GM12878 (cell line): ENCODE measurements at places on chromosomes 2 and 18.

GRCh38 chr18:13625843-13626543 is 100.4 kb downstream of the FAM210A start:
- no peak for DNase-seq

DNA sequence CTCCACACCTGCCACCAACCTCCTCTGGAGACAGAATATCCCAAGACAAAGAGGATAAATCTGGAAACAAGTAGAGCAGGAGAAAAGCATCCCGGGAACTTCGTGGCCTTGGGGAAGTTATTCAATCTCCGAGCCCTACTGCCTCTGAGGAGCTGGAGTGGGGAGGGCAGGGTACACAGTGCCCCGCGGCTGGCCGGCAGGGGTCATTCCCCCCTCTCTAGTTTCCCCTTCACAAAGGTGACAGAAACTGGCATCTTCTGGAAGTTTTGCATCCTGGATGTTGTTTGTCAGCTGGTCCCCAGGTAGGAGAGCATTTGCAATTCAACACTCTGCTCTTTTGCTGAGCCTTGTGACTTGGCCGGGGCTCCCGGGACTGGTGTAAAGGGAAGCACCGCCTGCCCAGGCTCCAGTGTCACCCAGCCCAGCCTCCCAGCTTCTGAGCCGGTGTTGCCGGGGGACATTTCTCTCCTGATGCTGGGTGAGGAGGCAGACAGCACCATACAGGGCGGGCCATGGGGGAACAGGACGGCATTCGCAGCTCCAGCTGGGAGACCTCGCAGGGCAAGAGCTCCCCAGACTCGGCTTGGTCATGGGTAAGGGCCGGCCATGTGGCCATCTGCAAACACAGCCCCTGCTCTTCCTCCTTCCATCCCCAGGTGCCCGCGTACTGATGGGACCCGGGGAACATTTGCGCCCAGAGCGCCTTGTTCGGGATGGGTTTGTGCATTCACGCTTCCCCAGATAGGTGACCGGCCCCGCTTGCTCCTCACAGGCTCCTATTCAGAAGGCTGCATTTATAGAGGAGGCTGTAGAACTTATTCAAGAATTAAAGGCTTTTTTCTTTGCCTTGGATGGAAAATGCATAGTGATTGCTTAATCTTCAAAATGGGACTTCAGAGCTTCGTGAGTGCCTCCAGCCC is 7.4 kb upstream of the NTSR2 start:
- no peak for DNase-seq

GRCh38 chr18:40148960-40149359 is 1806.1 kb upstream of the PIK3C3 start:
- DNase-seq = no peak

DNA sequence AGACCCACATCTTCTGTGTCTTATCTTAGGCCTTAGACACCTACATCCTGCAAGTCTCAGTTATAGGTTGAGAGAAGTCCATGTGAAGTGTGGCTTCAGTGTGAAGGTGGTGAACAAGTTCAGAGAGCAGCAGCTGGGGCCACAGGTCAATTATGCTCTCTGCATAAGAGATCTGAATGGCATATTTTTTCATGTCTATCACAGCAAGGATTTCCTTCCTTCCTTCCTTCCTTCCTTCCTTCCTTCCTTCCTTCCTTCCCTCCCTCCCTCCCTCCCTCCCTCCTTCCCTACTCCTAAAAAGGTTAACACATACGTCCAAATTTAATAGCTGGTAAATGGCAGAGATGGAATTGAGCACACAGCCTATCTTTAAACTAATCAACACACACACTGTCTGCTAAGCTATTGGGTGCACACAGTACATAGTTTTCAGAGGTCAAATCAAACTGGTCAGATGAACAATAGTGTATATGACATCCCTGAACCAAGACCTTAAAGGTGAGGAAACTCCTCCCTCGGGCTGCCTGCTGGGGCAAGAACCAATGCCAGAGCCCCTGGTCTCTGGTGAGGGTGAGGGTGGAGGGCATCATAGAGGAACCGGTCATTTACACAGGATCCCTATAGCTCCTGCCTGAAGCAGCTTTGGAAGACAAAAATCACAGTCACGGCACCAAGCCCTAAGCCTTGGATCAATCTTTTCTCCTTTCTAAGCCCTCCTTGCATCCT is 240.9 kb downstream of the ICOS start:
- no peak for DNase-seq

- DNase-seq = no peak
Observed at GRCh38 chr2:234318361-234318760, 178.5 kb downstream of the ARL4C start.

DNA sequence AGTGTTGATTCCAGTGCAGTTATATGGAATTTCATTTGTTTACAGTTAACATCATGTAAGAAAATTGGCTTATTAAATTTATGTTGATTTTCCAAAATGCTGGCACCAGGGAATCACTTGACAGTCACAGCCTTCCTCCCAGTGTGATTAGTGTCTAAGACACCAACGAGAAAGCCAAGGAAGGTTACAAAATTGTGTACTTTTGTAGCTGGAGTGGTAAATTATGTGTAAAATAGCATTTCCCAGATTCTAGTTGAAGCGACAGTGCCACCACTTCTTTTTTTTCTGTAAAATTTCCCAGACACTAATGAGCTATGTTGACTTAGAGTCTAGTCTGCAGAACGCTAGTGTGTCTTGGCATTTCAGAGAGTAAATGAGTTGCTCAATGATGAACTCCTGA is 101.3 kb downstream of the NCK2 start:
- no peak for DNase-seq

DNA sequence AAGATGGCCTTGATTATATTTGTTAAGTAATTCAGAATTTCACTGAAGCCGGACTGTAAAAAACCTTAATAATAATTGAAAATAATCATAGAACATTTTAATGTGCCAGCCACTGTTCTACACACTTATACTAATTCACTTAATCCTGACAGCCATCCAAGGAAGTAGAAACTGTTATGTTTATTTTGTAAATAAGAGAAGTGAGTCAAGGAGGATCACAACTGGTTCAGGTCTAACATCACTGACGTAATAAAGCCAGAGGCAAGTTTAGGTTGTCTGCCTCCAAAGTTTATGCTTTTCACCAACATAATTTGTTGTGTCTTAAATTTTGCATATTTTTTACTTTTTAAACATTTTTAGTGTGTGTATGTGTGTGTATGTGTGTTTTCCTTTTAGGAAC is 436.1 kb downstream of the LRRTM4 start:
- DNase-seq = no peak

GRCh38 chr2:205461678-205462665 is 220.3 kb upstream of the NRP2 start:
- DNase-seq = no peak

GRCh38 chr18:45171679-45172191 is 443.5 kb upstream of the SLC14A2 start:
- DNase-seq = no peak

GRCh38 chr18:41932899-41933298 is 22.1 kb upstream of the PIK3C3 start:
- no peak for DNase-seq

GRCh38 chr2:85839461-85839860 is 49.3 kb downstream of the ST3GAL5 start:
- no peak for DNase-seq

GRCh38 chr2:134682726-134683125 is 36.1 kb downstream of the TMEM163 start:
- no peak for DNase-seq

GRCh38 chr18:42414756-42415454 is 459.9 kb downstream of the PIK3C3 start:
- DNase-seq = no peak

GRCh38 chr2:151669585-151670081 is 64.6 kb downstream of the NEB start:
- no peak for DNase-seq

GRCh38 chr2:42964439-42965083 is 172.2 kb upstream of the HAAO start:
- no peak for DNase-seq

DNA sequence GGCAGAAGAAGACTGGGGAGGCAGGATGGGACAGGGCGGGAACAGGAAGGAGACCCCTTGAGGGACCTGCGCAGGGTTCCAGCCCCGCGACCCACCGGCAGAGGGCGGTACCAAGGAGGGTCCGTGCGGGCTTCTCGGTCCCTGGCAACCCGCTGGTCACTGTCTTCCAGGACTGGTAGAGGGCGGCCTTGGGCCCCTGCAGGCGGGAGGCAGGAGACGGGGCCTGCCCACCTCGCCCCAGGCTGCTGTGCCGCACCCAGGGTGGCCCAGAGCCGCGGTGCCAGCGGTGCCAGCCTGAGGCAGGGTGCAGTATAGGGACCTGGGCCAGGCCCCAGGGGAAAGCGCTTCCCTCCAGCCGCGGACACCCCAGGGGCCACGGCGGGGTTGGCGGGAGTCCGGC is 34.5 kb downstream of the NEURL3 start:
- DNase-seq = no peak

DNA sequence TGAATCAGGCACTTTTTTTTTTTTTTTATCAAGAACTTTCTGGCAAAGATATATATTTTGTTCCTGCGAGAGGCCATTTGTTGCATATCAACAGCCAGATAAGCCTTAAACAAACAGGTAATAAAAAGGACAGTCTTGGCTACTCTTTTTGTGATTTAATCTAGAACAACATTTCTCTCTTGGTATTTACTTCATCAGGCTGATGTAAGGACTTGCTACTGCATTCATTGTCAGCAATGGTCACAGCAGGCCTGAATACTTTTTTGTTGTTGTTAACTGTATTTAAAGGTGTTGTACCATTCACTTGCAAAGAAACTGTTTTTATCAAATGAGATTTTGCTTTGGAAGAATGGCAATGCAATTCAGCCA is 683.8 kb downstream of the IRS1 start:
- no peak for DNase-seq

DNA sequence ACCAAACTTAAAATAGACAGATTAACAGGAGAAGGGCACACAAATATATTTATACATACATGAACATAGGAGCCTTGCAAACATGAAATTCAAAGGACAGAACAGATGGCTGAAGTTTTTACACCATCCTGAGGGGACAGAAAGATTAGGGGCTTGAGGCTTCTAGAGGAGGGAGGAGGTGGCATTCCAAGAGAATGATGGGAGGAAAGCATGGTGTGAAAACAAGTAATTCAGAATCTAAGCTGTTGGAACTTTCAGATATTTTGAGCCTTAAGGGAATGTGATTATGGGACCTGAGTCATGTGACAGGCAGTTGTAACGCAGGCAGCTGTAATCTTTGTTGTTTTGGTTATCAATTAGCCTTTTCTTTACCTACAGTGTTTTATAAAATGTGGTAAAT is 225.2 kb upstream of the SPOPL start:
- DNase-seq = no peak
